NCI-H774 (cell line): ENCODE measurements at places on chromosomes 4 and X.

- no peak for DNase-seq
Measured at GRCh38 chr4:172716291-172716690, 452.3 kb upstream of the GALNT7 start.

GRCh38 chr4:183158062-183158461 lies 59.0 kb downstream of the WWC2 start:
- DNase-seq: no peak

DNA sequence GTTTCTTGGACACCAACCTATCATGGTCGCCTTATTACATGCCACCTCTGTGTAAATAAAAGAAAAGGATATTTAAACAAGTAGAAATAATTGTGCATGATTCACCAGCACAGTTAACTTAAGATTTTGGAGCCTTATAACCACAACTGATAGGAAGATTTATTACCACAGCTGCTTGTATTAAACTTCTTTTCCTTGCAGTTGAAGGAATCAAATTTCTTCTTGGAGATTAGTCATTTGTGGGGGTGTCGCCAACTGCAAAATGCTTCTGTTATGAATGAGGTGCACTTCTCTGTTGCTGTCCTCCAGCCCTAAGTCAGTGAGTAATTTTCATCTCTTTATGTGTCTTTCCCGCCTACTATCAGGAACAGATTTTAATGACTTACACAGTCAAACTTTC lies 73.3 kb downstream of the OR13H1 start:
- no peak for DNase-seq

GRCh38 chr4:6373541-6374410 lies 98.6 kb downstream of the PPP2R2C start:
- no peak for DNase-seq

DNA sequence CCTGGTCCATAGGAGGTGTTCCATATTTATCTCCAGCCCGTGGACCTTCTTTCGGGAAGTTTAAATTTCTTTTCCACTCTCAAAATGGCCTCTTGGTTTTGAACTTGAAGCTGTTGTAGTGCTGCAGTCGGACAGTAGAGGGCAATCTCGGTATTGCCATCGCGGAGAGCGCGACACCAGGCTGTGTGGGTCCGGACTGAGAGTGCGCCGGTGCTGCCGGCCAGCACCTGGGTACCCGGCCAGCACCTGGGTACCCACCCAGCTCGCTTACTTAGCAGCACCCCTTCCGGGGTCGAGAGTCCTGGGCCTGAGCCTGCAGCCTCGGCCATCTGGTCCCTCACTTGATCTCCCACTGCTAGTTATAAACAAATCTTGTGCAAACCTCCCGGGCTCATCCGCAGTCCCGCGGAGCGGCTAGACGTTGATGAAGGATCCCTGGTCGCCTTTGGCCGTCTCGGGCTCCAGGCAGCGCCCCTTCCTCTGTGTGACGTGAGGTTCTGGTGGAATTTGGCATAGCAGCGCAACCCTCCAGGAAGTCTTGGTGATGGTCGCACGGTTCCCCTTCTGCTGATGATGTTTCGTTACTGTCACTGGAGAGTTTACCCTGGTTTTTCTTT lies 18.0 kb downstream of the FAM9A start:
- DNase-seq: no peak

GRCh38 chr4:2812612-2813354 lies 19.9 kb downstream of the SH3BP2 start:
- no peak for DNase-seq

DNA sequence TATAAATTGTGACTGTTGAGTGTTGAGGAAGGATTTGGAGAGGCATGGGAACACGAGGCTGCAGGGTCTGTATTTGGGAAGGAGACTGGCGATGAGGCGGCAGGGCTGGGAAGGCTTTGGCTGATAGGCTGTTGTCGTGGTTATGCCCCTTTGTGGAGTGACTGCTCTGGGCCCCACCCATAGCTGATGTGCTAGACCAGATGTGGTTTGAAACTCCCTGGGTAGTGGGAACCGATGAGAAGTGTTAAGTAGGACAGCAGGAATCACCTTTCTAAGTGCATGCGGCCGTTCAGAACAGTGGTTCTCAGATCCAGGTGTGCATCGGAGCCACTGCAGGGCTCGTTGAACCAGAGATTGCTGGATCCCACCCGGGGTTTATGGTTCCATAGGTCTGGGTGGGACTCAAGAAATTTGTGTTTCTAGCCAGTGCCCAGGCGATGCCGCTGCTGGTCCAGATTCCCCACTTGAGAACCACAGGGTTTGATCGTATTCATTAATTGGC lies 42.3 kb downstream of the TBC1D14 start:
- DNase-seq: no peak

- no peak for DNase-seq
Measured at GRCh38 chrX:46758163-46758955, 559 bp downstream of the SLC9A7 start.

DNA sequence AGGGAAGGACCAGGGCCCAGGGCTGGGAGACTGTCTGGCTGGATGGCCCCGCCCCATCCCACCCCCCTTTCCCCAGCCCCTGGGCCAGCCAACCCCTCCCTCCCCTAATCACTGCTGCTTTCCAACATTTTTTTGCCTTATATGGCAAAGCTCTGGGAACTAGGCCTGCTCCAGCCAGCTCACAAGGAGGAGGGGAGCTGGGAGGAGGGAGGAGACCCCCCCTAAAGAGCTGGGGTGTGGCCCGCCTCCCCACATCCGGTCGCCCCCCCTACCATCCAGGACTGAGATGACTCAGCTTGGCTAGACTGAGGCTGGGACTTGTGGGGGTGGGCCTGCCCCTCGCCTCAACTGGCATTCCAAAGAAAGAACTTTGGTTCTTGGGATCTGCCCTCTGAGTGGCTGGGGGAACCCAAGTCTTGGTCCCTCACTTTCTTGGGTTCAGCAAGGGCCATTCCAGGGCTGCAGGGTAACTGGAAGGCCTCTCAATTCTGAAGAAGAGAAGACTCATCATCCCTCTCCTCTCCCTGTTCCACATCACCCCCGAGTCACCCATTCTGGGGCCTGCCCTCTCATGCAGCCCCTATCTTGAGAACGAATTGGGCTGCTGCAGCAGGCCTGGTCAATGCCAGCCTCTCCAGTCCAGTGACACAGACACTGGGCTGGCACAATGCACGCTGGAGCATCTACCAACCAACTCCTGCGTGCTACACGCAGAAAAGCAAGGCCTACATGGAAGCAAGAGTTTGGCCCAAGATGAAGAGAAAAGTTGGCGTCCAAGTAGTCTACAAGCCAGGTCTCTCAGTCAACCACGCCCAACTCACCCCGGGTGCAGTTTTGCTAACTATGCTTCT lies 4.8 kb downstream of the FLNA start:
- no peak for DNase-seq

- no peak for DNase-seq
Measured at GRCh38 chr4:15427701-15428100, at the start of gene C1QTNF7. TSS of gene C1QTNF7 (plus strand) at chr4:15428033. CDS start at chr4:15435744, 7,711 bp downstream.

DNA sequence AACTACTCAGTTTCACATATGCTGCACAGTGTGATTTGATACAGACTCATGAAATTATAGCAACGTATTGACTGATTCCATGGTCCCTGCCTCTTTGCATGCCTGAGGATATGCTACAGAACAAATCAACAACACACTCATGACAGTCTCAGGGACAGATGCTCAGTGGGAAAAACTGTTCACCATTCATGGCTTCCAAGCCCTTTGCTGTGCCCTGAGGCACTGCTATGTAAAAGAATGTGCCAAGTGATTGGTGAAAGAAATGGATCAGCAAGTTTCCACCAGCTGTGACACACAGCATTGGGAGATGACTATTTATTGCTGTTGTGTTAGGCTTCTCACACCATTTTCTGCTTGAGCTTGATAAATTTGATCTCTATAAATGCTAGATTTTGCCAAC lies 825.6 kb upstream of the INTU start:
- no peak for DNase-seq

DNA sequence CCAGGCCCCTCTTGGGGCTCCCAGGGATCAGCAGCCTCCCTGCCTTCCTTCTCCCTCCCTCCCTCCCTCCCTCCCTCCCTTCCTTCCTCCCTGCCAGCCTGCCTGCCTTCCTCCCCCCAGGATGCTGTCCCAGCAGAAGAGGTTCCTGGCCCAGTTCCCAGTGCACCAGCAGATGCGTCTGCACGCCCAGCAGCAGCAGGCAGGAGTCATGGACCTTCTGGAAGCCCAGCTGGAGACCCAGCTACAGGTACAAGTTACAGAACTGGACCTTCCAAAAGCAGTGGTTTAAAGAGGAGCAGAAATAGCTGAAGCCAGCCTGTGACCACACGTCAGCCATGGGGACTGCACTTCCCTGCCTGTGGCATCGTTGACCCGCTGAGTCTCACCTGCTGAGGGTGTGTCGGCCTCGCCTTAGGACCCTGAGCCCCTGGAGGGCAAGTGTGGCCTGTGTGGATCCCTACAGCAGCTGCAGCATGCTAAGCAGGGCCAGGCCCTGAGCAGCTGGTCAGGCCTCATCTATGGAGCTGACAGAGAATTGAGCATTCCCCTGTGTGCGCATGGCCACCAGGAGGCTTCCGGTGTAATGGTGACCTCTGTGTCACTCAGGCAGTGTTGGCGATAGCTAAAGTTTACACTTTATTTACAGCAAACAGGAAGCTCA lies 84.7 kb downstream of the CRMP1 start:
- DNase-seq: no peak

- no peak for DNase-seq
Measured at GRCh38 chrX:112512509-112512908, 167.2 kb downstream of the LHFPL1 start.

- no peak for DNase-seq
Measured at GRCh38 chr4:66585767-66586166, 915.5 kb upstream of the EPHA5 start.

GRCh38 chrX:110418316-110419235 lies 59.9 kb downstream of the RTL9 start:
- no peak for DNase-seq

- no peak for DNase-seq
Measured at GRCh38 chr4:40202474-40202873, 5.6 kb downstream of the RHOH start.

- no peak for DNase-seq
Measured at GRCh38 chr4:13918991-13919441, 291.5 kb upstream of the BOD1L1 start.

DNA sequence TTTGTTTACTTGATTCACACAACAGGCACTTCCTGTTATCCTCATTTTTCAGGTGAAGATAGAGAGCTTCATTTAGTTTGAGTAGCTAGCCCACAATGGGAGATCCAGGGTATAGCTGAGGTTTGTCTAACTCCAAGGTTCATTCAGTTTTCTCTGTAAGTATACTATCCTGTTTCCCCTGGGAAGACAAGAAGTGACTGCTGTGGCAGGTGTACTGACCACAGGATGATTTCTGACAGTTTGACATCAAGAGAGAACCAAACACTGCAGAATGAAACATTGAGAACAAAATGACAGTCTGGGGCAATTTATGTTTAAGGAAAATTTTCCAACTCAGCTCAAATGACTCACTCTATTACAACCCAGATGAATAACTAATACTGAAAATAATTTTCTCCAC lies 958.0 kb downstream of the STPG2 start:
- no peak for DNase-seq

- DNase-seq: no peak
Measured at GRCh38 chrX:112645774-112646173, 34.0 kb downstream of the LHFPL1 start.

DNA sequence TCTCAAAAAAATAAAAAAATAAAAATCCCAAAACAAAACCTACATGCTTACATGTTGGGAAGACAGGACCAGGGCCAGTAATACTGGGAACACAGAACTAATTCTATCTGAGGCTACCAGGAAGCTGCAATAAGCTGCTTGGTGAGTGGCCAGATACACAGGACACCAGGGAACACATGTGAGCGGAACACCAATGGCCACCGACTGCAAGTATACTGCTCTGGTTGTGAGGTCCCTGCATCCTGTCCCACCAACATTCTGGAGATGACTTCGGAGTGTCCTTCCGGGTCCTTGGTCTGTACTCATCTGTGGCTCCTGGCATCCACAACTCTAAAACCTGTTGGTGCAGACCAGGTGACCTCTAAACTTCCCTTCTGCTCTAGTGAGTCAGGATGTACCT lies 2.7 kb downstream of the TNIP2 start:
- DNase-seq: no peak

DNA sequence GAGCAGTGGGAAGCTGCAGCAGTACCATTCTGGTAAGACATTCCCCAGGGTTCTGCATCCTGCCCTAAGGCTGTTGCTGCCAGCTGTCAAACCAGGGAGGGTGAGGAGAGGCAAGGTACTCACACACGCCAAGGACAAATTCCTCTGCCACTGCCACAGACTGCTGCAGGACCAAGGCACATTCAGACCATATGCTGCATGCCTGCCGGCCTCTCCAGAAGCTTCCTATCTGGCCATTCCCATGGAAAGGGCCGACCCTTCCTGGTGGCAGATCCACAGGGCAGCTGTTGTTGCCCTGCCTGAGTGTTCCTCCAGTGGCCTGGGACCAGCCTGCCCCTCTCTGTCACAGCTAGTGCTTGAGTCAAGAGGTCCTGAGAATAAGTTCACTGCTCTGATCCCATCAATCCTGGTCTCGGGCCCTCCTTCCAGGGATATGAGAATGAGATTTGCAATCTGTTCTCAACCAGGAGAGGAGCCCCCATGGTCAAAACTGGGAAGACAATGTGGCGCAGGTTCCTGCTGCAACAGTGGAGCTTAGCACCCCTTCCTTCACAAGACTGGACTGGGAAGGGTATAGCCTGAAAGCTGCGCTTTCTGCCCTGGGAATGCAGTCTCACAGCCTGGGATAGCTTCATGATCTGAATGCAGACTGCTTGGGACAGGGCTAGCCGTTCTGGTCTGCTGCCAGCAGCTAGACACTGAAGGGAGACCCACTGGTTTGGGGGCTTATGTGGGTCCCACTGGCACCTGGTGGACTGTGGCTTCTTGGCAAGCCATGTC lies 342.5 kb upstream of the NDST3 start:
- no peak for DNase-seq

GRCh38 chr4:107658400-107659336 lies 61.4 kb downstream of the PAPSS1 start:
- no peak for DNase-seq

DNA sequence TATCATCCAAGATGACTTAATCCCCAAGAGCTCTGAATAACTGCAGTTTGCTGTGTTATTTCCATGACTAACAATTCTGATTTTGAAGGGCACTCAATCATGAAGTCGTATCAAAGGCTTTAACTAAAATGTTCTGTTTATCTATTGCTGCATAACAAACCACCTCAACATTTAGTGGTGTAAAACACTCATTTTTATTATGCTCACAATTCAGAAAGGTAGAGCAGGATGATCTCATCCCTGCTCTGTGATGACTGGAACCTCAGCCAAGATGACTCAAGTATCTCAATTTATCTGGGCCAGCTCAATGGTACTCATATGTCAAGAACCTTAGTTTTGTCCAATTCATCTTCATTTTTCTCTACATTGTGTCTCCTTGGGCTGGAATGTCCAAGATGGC lies 451.1 kb downstream of the PPARGC1A start:
- DNase-seq: no peak

GRCh38 chrX:68801737-68802290 lies 27.0 kb upstream of the EFNB1 start:
- DNase-seq: no peak
